Activated CD8-positive, alpha-beta T cell treated with anti-CD3 and anti-CD28 coated beads, Interleukin-2, amount 10 ng/mL, durations not matched to agents 7 days and 5 days (primary cell): ENCODE measurements at places on chromosomes 5 and 9. TPM values are rescaled to one million over a fixed set of nuclear protein-coding genes. Genes with fewer than 3 reads are reported as not detected.

DOCK2 gene
- total RNA-seq = 318 TPM

PCSK5 gene
- total RNA-seq = 3.7 TPM

CYLC2 gene
- not detected for total RNA-seq

GRCh38 chr5:135318924-135319323 lies 80.1 kb downstream of the MACROH2A1 start:
- no peaks in the 10 kb centered on the region for H3K27me3 ChIP-seq
- no peak for DNase-seq
- H3K36me3 ChIP-seq = peaks cover 6% of the 10 kb centered on the region
- H3K4me3 ChIP-seq = no peak overlapping the region
- H3K4me1 ChIP-seq = peaks cover 58% of the 10 kb centered on the region

DNA sequence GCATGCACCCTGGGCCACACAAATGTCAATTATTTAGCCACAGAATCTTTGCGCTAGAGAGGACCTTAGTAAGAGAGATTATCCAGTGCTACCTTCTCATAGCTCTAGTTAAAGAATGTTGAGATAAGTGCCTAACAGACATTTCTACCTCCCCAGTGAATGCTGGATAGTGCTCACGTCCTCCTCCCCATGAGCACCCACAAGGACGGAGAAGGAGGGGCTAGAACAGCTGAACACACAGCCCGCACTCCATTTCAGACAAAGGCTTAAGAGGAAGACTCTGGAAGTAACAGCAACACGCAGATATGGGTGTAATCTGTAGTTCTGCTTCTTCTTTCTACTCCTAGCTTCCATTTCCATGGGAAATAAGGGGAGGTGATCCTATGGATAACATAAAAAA lies 120.5 kb downstream of the FEM1C start:
- no peaks in the 10 kb centered on the region for H3K4me1 ChIP-seq
- H3K4me3 ChIP-seq = no peak overlapping the region
- H3K27ac ChIP-seq = no peak overlapping the region
- H3K27me3 ChIP-seq = peaks cover 12% of the 10 kb centered on the region
- no peaks in the 10 kb centered on the region for H3K36me3 ChIP-seq

DNA sequence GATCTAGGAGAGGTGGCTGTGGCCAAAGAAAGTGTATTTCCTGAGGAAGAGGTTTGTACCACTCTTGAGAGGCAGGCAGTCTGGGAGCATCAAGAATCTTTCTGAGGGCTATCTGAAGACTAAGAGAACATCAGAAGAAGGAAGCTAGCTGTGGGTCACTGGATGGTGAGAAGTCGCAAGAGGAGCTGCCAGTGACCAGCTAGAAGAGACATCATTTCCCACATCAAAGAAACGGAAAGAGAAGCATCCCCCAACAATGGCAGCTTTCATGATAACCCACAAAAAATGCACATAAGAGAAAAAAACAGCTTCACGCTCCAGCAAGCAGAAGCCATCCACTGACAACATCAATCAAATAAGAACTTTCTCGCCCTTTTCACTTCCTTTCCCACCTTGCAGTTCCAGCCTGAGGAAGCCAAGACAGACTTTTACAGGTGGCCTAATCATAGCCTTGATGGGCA lies 25.0 kb upstream of the CEP78 start:
- peak overlapping the region; percentile 54 for H3K4me3 ChIP-seq
- peaks cover 38% of the 10 kb centered on the region for H3K4me1 ChIP-seq

- no peak overlapping the region for H3K27ac ChIP-seq
- no peaks in the 10 kb centered on the region for H3K36me3 ChIP-seq
- DNase-seq = no peak
- no peaks in the 10 kb centered on the region for H3K4me1 ChIP-seq
Measured at GRCh38 chr5:180395540-180396274, 42.6 kb upstream of the GFPT2 start.

GRCh38 chr9:125696106-125696647 lies 10.8 kb downstream of the MAPKAP1 start:
- no peak overlapping the region for H3K4me3 ChIP-seq
- peaks cover 3% of the 10 kb centered on the region for H3K4me1 ChIP-seq
- H3K36me3 ChIP-seq = peaks cover 4% of the 10 kb centered on the region
- no peaks in the 10 kb centered on the region for H3K27me3 ChIP-seq
- no peak overlapping the region for H3K27ac ChIP-seq
- DNase-seq = no peak

DNA sequence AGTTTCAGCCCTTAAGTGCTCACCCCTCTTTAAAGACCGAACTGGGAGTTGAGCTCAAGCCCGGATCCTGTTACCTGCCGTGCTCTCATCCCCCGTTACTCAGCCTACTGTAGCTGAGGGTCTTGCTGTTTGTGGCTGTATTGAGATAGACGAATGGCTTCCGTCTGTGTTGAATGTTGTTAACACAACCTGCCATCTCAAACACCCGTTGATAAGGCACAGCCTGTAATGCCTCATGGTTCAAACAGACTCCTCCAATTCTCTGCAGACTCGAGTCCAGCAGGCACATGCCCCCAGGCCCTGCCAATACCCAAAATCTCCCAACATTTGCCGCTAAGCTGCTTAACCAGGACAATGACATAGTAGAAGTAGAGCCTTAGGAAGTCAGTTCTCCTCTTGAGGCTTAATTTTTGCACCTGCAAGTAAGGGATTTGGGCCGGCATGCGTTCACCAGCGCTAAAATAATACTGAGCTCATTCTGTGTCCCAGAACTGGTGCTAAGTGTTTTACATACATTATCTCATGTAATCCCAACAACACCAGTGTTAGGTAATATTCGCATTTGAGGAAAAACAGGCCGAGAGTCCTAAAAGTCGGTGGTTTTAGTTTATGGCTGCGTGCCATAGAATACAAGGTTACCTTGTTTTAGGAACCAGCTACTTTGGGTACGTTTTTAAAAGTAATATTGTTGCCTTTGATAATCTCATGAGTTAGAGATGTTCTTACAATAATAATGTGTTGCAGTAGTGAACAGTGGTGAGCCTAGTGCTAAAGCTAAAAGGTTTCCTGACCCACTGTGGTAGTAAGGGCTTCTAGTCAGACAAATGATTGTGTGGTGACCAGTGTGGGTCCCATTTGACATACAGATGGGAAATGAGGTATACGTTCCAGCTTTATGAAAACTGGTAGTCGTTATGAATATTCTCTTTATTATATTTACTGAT lies 1.5 kb upstream of the RFX3 start:
- H3K27ac ChIP-seq = peak overlapping the region; percentile 100
- DNase-seq = peak; percentile 29
- H3K4me3 ChIP-seq = peak overlapping the region; percentile 96
- H3K36me3 ChIP-seq = peaks cover 28% of the 10 kb centered on the region
- H3K27me3 ChIP-seq = no peaks in the 10 kb centered on the region

SIT1 gene
- 213 TPM for total RNA-seq

CDKN2B gene
- 3.1 TPM for total RNA-seq

DNA sequence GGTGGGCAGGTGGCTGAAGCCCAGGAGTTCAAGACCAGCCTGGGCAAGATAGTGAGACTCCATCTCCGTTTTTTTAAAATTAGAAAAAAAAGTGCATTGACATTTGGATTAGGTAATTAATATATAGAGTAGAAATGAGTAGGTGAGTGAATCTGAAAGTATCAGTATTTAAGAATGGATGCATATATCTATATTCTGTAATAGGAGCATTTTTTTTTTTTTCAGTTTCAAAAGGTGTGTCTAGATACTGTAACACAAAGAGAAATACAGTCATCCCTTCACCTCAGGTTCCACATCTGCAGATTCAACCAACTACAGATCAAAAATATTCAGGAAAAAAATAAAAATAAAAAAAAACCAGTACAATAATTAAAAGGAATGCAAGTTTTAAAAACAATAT lies 50.8 kb downstream of the RBM27 start:
- H3K4me1 ChIP-seq = no peaks in the 10 kb centered on the region
- no peaks in the 10 kb centered on the region for H3K27me3 ChIP-seq
- no peak overlapping the region for H3K27ac ChIP-seq
- peaks cover 41% of the 10 kb centered on the region for H3K36me3 ChIP-seq
- no peak overlapping the region for H3K4me3 ChIP-seq

GRCh38 chr5:34488984-34489383 lies 167.1 kb upstream of the RAI14 start:
- no peaks in the 10 kb centered on the region for H3K4me1 ChIP-seq
- H3K27ac ChIP-seq = no peak overlapping the region
- no peak for DNase-seq

ADAMTS6 gene
- total RNA-seq = 3.4 TPM

DNA sequence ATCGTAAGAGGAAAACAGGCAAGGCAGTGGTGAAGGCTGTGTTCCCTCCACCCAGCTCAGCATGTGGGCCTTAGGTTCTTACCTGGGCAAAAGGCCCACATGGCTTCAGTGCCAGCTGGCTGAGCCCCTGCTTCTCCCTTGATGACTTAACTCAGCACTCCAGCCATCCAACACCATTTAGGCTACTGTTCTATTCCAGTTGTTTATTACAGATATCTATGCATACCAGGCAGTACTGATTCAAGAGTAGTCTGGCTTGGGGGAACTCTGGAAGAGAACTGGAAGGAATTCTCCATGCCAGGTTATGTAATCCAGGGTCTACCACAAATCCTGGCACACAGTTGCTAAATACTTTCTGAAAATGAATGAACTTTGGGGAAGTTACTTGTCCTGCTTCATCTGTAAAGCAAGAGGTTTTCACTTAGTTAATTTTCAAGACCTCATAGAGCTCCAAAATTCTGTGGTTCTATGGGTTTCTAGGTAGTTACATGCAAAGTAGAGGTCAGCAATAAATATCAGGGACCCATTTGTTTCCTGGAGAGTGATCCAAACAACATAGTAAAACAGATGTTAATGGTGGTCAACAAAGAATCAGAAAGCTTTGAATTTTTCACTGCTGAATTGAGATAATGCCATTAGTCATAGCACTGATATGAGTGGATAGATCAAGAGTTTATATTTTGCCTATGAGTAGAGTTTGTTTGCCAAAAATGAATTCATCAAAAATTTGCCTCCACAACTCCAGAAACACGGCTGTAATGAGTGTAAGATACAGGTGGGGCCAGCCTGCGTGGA lies 88.2 kb upstream of the OSMR start:
- H3K4me3 ChIP-seq = no peak overlapping the region
- no peaks in the 10 kb centered on the region for H3K4me1 ChIP-seq
- H3K27ac ChIP-seq = no peak overlapping the region
- no peak for DNase-seq
- H3K27me3 ChIP-seq = peaks cover 14% of the 10 kb centered on the region
- H3K36me3 ChIP-seq = no peaks in the 10 kb centered on the region

DNA sequence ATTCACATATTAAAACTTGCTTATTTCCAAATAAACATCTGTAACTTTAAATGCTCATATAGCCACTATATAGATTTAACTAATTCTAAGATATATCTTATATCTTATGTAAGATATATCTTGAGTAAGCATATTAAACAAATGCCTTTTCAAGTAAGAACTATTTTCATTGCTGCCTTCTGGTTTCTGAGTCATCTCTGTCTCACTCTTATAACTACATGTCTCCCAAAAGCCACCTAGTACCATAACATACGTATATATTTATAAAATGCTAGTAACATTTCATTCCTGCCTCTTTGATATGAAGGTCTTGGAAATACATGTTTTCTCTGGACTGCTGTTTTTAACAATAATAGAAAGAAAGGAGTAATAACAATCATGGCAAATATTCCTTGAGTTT lies 429.5 kb downstream of the DTWD2 start:
- H3K4me1 ChIP-seq = no peaks in the 10 kb centered on the region
- no peak overlapping the region for H3K4me3 ChIP-seq
- no peak overlapping the region for H3K27ac ChIP-seq
- no peaks in the 10 kb centered on the region for H3K27me3 ChIP-seq
- no peak for DNase-seq

GRCh38 chr5:172438319-172438668 lies 16.0 kb downstream of the SH3PXD2B start:
- H3K27me3 ChIP-seq = peaks cover 2% of the 10 kb centered on the region
- H3K36me3 ChIP-seq = no peaks in the 10 kb centered on the region
- no peak overlapping the region for H3K27ac ChIP-seq
- no peak overlapping the region for H3K4me3 ChIP-seq
- peaks cover 4% of the 10 kb centered on the region for H3K4me1 ChIP-seq
- DNase-seq = no peak

SLC6A18 gene
- not detected for total RNA-seq

CPEB4 gene
- total RNA-seq = 12.3 TPM

DNA sequence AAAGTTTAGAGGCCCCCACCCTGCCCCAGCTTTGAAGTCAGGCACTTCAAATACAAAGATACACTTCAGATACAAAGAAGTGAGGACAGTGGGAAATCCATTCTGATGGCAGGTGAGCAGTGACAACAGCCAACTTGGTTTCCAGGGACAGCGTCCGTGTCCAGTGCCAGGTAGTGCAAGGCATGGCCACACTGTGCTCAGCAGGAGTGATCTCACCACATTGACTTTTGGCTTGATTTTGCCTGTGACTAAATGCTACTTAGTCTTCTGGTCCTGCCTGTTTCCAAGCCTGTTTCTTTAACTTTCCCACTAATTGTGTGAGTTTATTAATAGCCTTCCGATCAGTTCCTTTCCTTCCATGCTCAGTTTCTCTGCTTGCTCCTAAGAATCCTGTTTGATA lies 72.6 kb upstream of the PALM2AKAP2 start:
- no peaks in the 10 kb centered on the region for H3K36me3 ChIP-seq
- H3K4me3 ChIP-seq = no peak overlapping the region
- H3K27ac ChIP-seq = no peak overlapping the region
- DNase-seq = no peak
- peaks cover 2% of the 10 kb centered on the region for H3K27me3 ChIP-seq

FST gene
- not detected for total RNA-seq

DNA sequence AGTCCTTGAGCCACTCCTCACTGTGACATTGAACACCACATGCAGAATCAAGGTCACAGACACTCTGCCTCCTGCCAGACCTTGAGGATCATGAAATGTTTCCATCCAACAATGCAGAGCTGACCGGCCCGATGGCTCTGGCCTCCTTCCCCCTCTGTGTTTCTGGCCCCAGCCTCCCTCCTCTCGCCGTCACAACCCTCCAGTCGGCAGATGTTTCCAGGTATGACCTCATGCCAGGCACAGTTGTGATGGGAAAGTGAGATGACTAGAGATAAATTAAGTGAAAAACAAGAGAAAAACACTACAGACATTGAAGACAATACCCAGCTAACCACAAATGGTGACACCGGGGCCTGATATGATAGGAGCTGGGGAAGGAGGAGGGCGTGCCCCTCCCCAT lies 9.8 kb downstream of the NTNG2 start:
- no peaks in the 10 kb centered on the region for H3K4me1 ChIP-seq
- H3K27me3 ChIP-seq = peaks cover 8% of the 10 kb centered on the region
- no peaks in the 10 kb centered on the region for H3K36me3 ChIP-seq
- H3K4me3 ChIP-seq = no peak overlapping the region
- no peak for DNase-seq

GRCh38 chr9:136245219-136246150 lies at the start of gene QSOX2:
Gene QSOX2 (minus strand): TSS chr9:136245812. CDS start chr9:136245803, 9 bp downstream.
- DNase-seq = peak; percentile 87
- H3K4me3 ChIP-seq = peak within 1 kb of the TSS; percentile 95
- H3K4me1 ChIP-seq = peaks cover 42% of the 10 kb centered on the region
- peak within 1 kb of the TSS; percentile 90 for H3K27ac ChIP-seq

- DNase-seq = no peak
- no peak overlapping the region for H3K27ac ChIP-seq
- no peaks in the 10 kb centered on the region for H3K27me3 ChIP-seq
- H3K36me3 ChIP-seq = peaks cover 9% of the 10 kb centered on the region
- H3K4me3 ChIP-seq = no peak overlapping the region
Measured at GRCh38 chr5:98936948-98937715, 8.3 kb upstream of the CHD1 start.

CLPTM1L gene
- 83.8 TPM for total RNA-seq
